ENCODE measurements at places on chromosomes 7 and 10.

DNA sequence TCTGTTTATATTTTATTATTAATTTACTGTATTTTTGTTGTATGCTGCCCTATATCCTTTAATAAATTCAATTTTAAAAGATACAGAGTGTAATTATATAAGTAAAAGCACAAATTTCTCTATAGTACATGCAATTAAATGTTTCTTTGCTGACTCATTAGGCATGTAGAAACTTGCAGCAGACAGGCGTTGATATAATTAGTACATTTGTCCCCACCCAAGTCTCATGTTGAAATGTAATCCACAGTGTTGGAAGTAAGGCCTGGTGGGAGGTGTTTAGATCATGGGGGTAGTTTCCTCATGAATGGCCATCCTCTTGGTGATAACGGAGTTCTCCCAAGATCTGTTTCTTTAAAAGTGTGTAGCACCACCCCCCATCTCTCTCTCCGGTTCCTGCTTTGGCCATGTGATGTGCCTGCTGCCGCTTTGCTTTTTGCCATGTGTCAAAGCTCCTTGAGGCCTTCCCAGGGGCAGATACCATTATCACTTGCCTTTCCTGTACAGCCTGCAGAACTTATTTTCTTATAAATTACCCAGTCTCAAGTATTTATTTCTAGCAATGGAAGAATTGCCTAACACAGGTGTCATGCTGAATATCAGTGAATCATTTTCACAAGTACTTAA is 63.7 kb downstream of the TSPAN12 start:
- DNase-seq: peak; percentile 9

DNA sequence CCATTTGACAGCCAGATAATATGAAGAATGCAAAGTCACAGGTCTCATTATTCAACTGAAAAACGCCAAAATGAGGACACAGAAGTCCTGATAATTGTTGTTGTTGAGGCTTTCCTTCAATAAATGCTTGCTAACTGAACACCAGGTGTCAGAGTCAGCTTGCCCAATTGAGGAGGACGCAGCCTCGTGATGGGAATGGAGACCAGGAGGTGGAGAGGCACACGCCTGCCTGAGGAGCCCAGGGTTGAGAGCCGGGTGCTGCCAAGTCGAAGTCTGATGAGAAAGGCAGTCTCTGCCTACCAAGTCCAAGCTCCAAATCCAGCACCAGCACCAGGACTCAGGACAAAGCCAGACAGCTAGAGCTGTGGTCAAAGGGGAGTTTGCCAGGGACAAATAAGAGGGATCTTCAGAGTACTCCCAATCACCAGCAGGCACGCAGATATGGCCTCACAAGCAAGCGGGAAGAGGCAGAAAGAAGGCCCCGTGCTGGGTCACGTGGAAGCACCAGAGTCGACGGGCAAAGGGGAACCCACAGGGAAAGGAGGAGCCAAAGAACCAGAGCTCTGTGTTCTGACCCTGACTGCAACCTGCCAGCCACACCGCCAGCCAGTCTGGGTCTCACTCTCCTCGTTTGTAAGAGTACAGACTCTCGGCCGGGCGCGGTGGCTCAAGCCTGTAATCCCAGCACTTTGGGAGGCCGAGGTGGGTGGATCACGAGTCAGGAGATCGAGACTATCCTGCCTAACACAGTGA is 47.6 kb downstream of the VOPP1 start:
- no peak for DNase-seq

DNA sequence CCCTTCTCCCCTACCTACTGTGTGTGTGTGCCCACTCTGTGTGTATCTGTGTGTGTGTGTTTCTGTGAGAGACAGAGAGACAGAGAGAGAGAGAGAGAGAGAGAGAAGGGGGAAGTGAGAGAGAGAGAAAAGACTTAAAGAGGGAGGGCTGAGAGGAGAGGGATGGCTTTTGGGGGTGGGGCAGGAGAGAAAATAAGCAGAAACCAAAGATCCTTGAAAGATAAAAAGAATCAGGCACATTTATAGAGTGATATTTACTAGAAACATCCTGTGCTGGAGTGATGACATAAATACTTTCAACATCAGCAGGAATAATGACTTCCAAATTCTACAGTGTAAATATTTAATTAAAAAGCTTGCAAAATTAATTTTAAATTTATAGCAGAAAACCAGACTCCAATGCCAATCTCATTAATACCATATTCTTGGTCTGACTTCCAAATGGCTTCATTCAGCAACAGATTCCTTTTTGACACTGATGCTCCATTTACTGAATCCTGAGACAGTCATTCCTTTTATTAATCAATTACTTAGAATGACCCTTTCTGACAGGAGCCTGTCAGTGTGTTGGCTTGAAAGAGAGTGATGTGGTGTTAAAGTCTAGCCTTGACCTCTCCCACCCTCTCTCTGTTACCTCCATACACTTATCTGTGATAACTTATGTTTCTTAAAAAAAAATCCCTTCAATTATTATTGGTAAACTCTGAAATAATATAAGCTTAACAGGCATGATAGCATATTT is 41.7 kb upstream of the WNT2 start:
- DNase-seq: no peak

- no peak for DNase-seq
Measured at GRCh38 chr10:9097206-9097990, 1042.9 kb downstream of the GATA3 start.

- no peak for DNase-seq
Measured at GRCh38 chr7:91537260-91538152, 273.3 kb downstream of the FZD1 start.

GRCh38 chr7:124801330-124801895 is 35.8 kb upstream of the GPR37 start:
- no peak for DNase-seq

DNA sequence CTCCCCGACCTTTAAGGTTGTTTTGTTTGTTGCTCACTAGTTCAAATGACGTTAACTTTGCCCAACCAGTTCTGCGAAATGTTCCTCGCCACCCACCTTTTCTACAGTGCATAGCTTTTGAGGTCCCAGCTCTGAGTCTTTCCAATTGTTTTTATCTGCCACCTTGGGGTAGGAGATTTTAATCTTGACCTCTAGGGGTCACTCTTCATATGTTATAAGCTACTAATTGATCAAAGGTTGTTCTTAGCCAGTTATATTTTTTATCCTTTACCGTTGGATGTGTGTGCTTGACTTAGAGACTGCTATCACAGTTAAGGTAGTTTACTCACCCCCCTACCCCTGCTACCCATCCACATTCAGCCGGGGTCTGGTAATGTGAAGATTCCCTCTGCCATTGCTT is 372.4 kb downstream of the SUGCT start:
- DNase-seq: no peak

GRCh38 chr10:68303849-68304412 is 27.9 kb upstream of the HNRNPH3 start:
- no peak for DNase-seq

DNA sequence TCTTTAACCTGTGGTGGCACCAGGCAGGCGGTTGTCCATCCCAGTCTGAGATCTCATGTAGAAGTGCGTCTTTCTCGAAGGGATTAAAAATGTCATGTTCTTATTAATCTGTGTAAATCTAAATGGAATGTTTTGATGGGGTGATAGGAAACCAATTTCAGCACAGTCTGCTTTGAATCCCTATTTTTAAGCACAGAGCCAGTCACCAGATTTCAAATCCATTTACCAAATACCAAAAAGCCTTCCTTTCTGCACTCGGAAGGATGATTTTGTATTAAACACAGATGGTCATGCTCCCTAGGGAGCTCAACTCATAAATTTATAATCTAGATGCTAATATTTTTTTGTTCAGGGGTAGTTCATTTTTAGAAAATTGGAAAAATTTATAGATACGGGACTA is 160.6 kb upstream of the AOAH start:
- DNase-seq: no peak

DNA sequence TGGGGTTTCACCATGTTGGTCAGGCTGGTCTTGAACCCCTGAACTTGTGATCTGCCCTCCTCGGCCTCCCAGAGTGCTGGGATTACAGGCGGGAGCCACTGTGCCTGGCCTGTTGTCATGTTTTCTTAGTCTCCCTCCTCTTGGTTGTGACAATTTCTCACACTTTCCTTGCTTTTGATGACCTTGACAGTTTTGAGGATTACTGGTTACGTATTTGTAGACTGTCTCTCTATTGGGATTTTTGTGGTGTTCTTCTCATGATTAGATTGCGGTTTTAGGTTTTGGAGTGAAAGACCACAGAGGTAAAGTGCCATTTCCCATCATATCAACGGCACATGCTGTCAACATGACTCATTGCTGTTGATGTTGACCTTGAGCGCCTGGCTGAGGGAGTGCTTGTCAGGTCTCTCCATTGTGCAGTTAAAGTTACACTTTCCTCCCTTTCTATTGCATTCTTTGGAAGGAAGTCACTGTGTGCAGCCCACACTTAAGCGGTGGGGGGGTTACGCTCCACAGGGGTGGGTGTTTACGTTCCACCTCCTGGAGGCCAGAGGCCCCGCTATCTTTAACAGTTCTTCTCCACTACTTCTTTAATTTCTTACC is 10.8 kb downstream of the NEURL1 start:
- DNase-seq: no peak

DNA sequence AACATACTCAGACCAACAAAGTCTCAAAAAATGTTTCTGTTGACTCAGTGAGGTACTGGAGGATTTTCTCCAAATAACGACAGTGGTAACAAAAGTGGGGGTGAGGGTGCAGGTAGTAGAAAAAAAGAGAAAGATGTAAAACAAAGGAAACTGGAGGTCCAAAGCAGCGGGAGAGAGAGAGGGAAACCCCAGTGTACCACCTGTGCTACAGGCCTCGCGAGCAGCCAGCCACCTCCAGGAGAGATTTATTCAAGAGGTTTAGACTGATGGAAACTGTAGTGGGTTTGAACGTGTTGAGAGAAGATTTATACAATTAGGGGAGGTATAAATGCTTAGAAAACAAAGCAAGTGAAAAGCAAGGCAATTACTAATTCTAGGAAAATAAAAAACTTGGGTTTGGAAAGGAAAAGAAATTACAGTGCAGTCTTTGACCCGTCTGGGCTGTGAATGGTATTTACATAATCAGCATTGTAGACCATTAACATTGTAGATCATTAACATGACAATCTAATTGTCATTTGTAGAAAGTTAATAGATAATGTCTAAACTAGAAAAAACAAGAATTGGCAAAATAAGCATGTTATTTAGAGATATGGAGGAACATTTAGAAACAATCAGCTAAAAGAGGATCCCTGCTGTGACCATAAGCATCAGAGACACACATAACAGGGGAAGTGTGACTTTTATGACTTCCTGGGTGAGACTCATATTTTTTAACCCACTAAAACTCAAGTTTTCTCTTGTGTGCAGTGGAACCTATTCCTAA is 180.0 kb downstream of the RELN start:
- DNase-seq: no peak

GRCh38 chr10:80523773-80524172 is 13.9 kb upstream of the SH2D4B start:
- DNase-seq: no peak

DNA sequence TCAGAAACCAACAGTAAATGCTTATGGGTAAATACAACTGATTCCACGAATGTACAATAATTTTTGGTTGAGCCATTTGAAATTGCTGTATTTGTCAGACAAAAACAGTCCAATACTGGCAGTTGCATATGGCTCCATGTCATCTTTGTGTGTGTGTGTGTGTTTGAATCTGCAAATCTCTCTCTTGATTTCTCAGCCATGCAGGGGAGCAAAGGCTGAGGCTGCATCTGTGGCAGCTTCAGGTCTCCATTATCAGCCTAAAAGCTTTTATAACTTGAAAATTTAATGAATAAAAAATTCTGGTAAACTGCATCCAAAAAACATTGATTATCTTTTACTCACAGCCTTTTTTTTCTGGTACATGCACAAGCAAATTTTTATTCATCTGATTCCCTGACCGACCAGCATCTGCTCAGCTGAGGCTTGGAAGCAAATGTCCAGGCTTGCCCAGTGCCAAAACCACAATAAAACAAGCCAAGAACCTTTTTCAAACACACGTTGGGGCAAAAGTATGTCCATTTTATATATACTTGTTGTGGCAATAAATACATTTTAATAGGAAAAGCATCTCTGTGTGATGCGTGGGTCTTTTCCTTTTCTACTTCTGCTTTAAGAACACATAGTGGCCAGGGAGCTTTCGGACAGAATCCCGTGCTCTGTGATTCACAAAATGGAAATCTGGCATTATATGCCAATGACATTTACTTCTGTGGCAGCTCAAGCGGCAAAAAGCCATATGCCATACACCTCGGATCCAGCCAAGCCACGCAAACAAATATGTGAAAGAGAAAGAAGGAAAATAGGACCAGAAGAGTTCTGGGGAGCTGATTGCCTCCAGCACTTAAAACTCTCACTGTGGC is 275.6 kb upstream of the AOAH start:
- no peak for DNase-seq

DNA sequence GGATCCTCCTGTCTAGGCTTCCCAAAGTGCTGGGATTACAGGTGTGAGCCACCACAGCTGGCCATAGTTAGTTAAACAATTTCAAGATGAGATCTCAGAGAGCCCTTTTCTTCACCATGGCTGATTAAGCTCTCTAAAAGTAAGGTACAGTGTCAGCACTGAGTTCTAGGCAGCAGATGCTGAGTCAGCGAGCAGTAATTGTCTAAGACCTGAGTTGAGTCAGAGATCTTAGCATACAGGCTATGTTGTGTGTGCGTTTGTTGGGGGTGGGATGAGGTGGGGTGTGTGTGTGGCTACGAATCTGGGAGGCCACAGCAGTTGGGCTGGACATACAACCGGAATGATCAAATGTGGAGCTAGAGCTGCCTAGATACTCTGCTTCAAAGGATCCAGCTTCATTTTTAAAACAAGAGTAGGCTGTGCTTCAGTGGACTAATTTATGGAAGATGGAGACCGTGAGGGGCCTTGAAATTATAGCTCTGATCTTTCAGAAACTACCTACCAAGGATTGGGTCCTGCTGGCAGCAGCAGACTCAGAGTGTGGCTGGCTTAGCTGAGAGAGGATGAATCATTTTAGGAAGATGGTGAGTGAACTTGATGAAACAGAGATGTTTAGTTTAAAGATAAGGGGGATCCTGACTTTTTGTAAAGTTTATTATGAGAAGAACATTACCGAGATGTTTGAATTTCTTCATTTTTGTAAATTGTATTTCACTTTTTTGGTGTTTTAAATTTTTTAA is 17.5 kb upstream of the MTPN start:
- no peak for DNase-seq

DNA sequence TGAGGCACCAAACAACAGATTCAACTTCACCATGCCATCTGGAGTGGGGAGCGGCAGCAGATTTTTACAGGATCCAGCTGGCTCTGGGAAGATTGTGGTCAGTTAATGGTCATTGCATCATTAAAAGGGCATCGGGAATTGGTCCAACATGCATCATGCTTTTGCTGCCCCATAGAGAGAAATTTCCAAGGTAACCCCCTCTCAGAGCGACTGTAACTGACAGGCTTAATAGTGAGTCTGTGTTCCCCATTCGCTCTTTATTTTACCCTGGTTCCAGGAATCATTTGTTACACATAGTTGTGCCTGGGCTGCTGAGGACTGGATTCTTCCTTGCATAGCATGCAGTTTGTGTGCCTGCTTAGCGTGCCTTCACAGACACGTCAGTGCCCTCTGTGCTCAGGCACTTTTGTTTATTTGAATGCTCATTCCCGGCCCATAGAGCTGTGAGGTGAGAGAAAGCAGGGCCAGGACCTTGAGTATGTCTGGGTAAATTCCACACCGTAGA is 49.9 kb downstream of the CDHR3 start:
- no peak for DNase-seq
